Breast epithelium (tissue), 4 donors: ENCODE measurements at places on chromosomes 6 and 20. TPM values are rescaled to one million over a fixed set of nuclear protein-coding genes. Genes with fewer than 3 reads are reported as not detected.
A peak's percentile ranks its signal among the peaks of the same experiment; 100 is the strongest.

DNA sequence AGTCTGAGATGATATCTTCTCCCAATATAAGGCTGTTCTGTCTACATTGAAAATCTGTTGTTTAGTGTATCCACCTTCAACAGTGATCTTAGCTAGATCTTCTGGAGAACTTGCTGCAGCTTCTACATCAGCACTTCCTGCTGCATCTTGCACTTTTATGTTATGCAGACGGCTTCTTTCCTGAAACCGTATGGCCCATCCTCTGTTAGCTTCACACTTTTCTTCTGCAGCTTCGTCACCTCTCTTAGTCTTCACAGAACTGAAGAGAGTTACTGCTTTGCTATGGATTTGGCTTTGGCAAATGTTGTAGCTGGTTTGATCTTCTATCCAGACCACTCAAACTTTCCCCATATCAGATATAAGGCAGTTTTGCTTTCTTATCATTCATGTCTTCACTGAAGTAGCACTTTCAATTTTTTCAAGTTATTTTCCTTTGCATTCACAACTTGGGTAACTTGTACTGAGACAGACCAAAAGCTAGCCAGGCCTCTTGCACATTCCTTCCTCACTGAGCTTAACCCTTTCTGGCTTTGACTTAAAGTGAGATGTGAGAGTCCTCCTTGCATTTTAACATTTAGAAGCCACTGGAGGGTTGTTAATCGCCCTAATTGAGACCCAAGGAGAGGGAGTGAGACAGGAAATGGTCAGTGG lies 110.1 kb downstream of the PREP start:
- H3K27me3 ChIP-seq: no peaks in the 10 kb centered on the region
- H3K36me3 ChIP-seq: no peaks in the 10 kb centered on the region
- no peak overlapping the region for H3K4me3 ChIP-seq

The BTNL2 gene
- not detected for total RNA-seq

DNA sequence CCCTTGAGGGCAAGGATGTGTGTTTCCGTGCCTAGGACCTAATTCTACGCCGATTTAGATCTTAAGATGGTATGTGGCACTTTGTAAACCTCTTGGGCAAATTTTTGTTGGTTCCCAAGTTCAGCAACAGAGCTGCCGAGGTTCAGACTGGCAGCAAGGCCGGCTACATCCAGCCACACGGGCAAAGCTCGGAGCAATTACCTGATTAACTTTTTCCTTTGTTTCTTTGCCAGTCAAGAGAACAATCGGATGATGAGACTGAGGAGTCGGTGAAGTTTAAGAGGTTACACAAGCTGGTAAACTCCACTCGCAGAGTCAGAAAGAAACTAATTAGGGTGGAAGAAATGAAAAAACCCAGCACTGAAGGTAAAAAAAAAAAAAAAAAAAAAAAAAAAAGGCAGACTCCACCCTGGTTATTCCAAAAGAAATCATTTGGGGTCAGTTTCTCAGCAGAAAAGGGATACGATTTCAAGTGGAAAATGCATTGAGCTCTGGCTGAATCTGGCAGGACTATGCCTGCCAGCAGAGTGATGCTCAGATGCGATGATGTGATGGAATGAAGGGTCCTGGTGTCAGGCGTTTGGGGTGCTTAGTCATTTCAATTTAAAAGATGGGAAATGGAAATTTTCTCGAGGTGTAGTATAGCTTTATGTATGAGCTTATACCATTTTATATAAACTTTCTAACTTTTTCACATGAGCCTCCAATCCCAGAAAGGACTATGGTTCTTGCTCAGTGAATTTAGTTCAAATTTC lies 171.6 kb downstream of the SASH1 start:
- peaks cover 14% of the 10 kb centered on the region for H3K4me1 ChIP-seq
- peak overlapping the region; percentile 93 for H3K27ac ChIP-seq
- no peak for DNase-seq
- peak overlapping the region; percentile 64 for H3K4me3 ChIP-seq
- no peaks in the 10 kb centered on the region for H3K36me3 ChIP-seq

DNA sequence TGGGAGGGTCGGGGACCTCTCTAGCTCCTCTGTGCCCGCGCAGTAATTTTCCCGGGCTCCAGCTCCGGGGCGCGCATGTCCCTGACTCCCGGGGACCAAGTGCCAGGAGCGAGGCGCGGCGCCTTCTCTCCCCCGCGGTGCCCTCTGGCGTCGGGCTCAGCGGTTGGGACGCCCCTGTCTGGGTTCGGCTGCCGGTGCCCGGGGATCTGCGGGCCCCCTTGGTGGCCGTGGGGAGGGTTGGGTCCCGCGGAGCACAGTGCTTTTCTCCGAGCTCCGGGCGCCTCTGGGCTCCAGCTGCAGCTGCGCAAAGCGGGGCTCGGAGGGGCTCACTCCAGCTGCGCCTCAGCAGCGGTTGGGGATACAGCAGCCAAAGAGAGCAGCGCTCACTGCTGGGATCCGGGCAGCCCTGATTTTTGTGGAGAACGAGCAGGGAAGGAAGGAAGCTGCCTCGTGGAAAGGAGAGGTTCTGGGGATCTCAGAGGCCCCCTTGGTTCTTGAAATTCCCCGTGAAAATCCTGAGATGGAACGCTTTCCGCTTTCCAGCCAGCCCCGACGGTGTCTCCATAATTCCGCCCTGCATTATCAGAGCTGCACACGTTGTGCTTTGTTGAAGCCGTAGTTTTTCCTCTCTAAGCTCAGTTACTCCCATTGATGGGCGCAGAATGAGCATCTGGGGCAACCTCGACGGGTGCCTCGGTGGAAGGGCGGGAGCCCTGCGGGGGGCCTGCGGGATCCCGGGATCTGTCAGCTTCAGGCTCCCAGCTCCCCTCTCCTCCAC lies 861 bp downstream of the PPP1R14C start:
- H3K4me1 ChIP-seq: peaks cover 9% of the 10 kb centered on the region
- DNase-seq: no peak
- H3K27me3 ChIP-seq: no peaks in the 10 kb centered on the region
- peak overlapping the region; percentile 64 for H3K27ac ChIP-seq
- H3K36me3 ChIP-seq: no peaks in the 10 kb centered on the region
- H3K4me3 ChIP-seq: peak overlapping the region; percentile 58

The PPDPF gene
- 151 TPM for total RNA-seq

DNA sequence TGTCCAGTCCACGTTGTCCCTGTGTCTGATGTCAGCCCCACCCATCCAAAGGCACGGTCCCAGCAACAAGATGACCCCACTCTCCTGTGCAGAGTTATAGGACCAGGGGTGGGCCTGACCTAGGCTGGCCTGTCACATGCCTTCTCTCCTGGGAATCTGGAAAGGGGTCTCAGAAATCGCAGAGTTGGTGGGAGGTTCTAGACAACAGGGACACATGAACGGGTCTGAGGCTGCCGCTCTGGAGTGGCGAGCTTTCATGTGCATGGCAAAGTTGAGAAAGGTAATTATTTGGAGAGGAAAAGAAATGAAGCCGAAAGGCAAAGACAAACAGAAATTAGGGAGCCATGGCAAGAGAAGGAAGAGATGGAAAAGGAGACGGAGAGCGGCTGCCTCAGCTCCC lies 29.5 kb downstream of the BFSP1 start:
- no peaks in the 10 kb centered on the region for H3K4me1 ChIP-seq
- H3K4me3 ChIP-seq: no peak overlapping the region
- H3K27ac ChIP-seq: no peak overlapping the region
- no peak for DNase-seq

DNA sequence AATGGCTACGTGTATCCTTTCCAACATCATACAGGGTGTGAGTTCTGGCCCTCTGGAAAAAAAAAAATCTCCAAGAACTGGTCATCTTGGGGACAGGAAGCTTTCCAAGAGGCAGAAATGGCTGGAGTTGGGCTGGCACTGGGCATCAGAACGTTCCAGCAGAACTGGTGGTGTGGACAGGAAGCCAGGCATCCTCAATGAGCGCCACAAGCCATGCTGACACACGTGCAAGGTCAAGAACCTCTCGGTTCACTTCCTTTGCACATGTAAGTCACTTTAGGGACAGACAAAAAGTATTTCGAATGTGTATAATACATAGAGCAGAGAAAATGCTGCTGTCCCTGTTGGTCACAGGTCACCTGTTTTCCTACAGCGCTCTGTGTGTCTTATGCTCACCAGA lies 27.4 kb upstream of the RIN2 start:
- H3K27me3 ChIP-seq: no peaks in the 10 kb centered on the region
- no peaks in the 10 kb centered on the region for H3K4me1 ChIP-seq
- no peak for DNase-seq
- no peaks in the 10 kb centered on the region for H3K36me3 ChIP-seq

- no peaks in the 10 kb centered on the region for H3K36me3 ChIP-seq
- DNase-seq: no peak
- H3K27me3 ChIP-seq: no peaks in the 10 kb centered on the region
- no peaks in the 10 kb centered on the region for H3K4me1 ChIP-seq
Measured at GRCh38 chr6:77425671-77426070, 37.6 kb downstream of the HTR1B start.
